Heart right ventricle (tissue), 16 donors: ENCODE measurements at places on chromosomes 12 and 14. TPM values are rescaled to one million over a fixed set of nuclear protein-coding genes. Genes with fewer than 3 reads are reported as not detected.
A peak's percentile ranks its signal among the peaks of the same experiment; 100 is the strongest.

DNA sequence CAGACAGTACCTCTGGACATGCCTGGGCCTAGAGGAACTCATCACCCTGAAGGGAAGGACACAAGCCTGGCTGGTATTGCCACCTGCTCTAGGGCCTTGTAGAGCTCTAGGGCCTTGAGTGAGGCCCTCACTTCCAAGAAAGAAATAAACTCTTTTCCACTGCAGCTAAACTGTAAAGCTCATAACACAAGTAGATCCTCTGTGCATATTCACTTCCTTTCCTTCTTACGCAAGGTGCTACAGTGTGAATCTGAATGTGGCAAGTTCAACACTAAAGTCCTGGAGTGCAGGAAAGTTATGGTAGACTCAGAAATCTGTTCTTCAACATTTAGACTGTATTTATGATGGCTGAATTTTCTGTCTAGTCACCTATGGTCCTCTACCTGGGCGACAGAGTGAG is 14.5 kb downstream of the RNASE3 start:
- H3K36me3 ChIP-seq = no peaks in the 10 kb centered on the region
- no peaks in the 10 kb centered on the region for H3K27me3 ChIP-seq
- DNase-seq = no peak
- H3K27ac ChIP-seq = no peak overlapping the region

DNA sequence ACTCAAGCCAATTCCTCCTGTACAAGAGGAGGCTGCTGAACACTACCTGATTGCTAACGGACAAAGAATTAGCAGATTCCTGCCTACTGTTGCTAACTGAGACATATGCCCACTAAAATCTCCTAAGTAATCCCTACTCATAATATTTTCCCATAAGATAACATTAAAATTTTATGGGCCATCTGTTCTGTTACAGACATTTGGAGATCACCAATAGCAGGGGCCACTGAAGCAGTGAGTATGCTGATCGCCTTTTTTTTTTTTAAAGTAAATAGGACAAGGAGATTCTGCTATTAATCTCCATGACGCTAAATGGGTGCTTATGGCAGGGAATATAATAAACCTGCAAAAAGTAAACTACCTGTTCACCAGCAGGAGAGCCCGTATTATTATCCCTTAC is 292.9 kb downstream of the MED13L start:
- no peaks in the 10 kb centered on the region for H3K27me3 ChIP-seq
- no peak overlapping the region for H3K27ac ChIP-seq
- DNase-seq = no peak
- H3K4me1 ChIP-seq = peaks cover 15% of the 10 kb centered on the region
- peaks cover 34% of the 10 kb centered on the region for H3K36me3 ChIP-seq
- H3K4me3 ChIP-seq = no peak overlapping the region

GRCh38 chr14:105248368-105249181 is at the start of gene BTBD6:
Gene BTBD6, plus strand, starts transcription at chr14:105248533. Its CDS starts 179 bp downstream, at chr14:105248712.
- no peaks in the 10 kb centered on the region for H3K27me3 ChIP-seq
- peaks cover 45% of the 10 kb centered on the region for H3K36me3 ChIP-seq
- peaks cover 35% of the 10 kb centered on the region for H3K4me1 ChIP-seq
- peak within 1 kb of the TSS; percentile 94 for H3K27ac ChIP-seq

GRCh38 chr14:69086537-69086936 is 66.4 kb downstream of the DCAF5 start:
- no peaks in the 10 kb centered on the region for H3K27me3 ChIP-seq
- H3K27ac ChIP-seq = no peak overlapping the region
- H3K36me3 ChIP-seq = no peaks in the 10 kb centered on the region
- no peak for DNase-seq
- no peaks in the 10 kb centered on the region for H3K4me1 ChIP-seq
- H3K4me3 ChIP-seq = no peak overlapping the region

IRF9 gene
- 17.7 TPM for total RNA-seq

DNA sequence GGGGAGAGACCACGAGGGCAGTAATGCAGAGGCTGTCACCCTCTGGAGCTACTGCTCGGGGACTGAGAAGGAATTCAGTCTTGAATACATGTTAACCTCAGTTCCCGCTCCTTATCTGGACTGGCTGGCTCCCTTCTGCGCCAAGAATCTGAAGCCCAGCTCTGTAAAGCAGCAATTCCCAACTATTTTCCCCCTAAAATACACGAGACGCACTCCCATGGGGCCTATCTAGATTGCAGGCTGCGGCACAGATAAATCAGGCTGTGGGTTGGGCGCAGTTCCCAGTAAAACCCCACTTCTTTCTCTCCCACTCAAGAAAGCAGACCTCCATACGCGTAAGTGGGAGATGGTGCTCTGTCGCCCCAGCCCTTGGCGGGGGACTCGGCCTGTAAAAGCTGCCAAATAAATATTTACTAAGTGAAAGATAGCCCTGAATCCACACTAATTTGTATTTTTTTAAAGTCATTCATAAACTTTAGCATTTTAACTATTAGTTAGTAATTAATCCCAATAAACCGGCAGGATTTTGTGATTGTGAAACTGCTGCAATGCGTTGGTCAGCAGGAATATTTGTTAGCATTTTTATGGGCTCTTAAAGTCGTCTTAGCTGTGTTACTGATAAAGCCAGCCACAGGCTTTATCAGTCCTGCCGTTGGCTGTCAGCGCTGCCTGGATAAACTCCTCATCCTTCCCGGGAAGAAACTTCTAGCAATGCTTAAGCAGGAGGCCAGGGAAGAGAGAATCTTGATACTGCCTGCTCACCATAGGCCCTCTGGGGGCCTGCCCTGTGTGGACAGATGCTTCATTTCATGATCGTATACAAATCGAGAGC is 17.8 kb downstream of the FBXL14 start:
- no peaks in the 10 kb centered on the region for H3K27me3 ChIP-seq
- peak; percentile 55 for DNase-seq
- H3K4me1 ChIP-seq = peaks cover 24% of the 10 kb centered on the region

DNA sequence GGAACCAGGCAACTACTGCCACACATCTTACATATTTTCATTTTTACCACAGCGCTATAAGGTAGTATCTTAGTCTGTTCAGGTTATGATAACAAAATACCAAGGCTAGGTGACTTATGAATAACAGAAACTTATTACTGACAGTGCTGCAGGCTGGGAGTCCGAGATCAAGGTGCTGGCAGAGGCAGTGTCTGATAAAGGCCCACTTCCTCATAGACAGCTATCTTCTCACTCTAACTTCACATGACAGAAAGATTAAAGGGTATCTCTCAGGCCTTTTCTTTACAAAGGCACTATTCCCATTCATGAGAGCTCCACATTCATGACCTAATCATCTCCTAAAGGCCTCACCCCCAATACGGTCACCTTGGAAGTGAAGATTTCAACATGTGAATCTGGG is 59.8 kb upstream of the MDM1 start:
- no peaks in the 10 kb centered on the region for H3K4me1 ChIP-seq
- H3K4me3 ChIP-seq = no peak overlapping the region
- H3K27me3 ChIP-seq = no peaks in the 10 kb centered on the region
- DNase-seq = no peak
- H3K36me3 ChIP-seq = no peaks in the 10 kb centered on the region

DNA sequence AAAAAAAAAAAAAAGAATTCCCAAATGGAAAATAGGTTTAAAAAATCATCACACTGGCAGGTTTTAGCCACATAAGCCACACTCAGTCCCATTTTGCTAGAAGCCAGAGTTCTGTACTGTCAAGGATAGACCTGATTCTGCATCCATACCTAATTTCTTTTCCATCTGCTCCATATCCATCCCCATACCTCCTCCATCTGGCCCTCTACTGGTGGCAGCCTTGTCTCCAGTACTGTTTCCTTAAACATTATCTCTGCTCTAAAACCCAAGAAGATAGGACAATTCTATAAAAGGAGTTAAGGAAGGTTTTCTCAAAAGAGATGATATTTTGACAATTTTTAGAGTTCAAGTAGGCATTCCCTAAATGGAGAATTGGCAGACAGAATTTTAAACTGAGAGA is 26.0 kb upstream of the RXYLT1 start:
- H3K27ac ChIP-seq = no peak overlapping the region
- H3K4me3 ChIP-seq = no peak overlapping the region
- H3K4me1 ChIP-seq = no peaks in the 10 kb centered on the region
- no peak for DNase-seq
- H3K27me3 ChIP-seq = no peaks in the 10 kb centered on the region

- peaks cover 38% of the 10 kb centered on the region for H3K4me1 ChIP-seq
- H3K27ac ChIP-seq = no peak overlapping the region
- no peak overlapping the region for H3K4me3 ChIP-seq
- no peak for DNase-seq
- H3K36me3 ChIP-seq = no peaks in the 10 kb centered on the region
- no peaks in the 10 kb centered on the region for H3K27me3 ChIP-seq
These were observed 41.9 kb downstream of the PSMA6 start for GRCh38 chr14:35333797-35334743.

DNA sequence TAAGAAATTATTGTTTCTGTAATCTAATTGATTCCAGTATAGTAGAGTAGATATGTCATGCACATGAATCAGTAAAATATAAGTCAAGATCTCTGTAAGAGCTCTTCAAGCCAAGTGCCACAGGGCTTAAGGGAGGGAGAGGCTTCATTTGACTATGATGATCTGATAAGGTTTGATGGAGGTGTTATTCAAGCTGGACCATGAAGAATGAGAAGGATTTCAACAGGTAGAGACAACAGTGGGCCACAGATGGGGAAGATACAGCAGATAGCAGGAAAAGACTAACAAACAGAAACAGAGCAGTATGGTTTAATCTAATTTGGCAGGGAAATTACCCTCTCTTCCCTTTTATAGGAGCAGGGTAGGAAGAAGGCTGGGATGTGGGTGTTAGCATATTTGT is 40.6 kb upstream of the FKBP4 start:
- DNase-seq = no peak
- no peaks in the 10 kb centered on the region for H3K4me1 ChIP-seq
- no peak overlapping the region for H3K27ac ChIP-seq
- no peaks in the 10 kb centered on the region for H3K27me3 ChIP-seq
- no peak overlapping the region for H3K4me3 ChIP-seq

DNA sequence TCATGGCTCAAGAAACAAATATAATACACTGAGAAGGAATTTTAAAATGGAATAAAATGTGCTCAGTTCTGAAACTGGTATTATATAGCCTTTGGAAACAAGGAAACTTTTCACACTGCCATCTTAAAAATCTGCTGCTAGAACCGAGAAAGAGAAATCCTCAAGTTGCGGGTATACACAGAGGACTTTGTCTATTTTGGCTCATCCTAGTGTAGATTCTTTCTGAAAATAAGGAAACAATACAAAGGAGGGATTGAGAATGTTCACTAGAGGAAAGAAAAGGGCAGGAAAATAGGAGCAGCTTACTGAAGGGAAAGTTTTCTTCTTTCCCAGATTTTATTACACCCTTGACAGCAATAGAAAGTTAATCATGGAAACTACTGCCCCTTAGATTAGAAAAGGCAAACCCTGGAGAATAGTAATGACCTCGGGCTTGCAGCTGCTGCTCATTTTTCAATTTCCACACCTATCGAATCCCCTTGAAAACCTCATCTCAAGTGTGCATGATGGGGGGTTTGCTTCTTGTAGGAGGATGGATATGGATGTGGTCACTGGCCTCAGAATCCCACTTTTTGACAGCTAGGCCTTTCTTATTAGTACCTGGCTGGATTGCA is 104.6 kb downstream of the DAAM1 start:
- peaks cover 61% of the 10 kb centered on the region for H3K4me1 ChIP-seq
- no peak for DNase-seq
- peaks cover 20% of the 10 kb centered on the region for H3K36me3 ChIP-seq
- H3K27ac ChIP-seq = peak overlapping the region; percentile 43
- no peaks in the 10 kb centered on the region for H3K27me3 ChIP-seq

GRCh38 chr14:72644038-72644437 is 249.9 kb downstream of the DPF3 start:
- H3K27me3 ChIP-seq = no peaks in the 10 kb centered on the region
- H3K36me3 ChIP-seq = no peaks in the 10 kb centered on the region
- H3K4me3 ChIP-seq = no peak overlapping the region
- H3K4me1 ChIP-seq = peaks cover 15% of the 10 kb centered on the region

GRCh38 chr14:74038020-74038859 is 19.1 kb downstream of the BBOF1 start:
- DNase-seq = no peak
- H3K36me3 ChIP-seq = no peaks in the 10 kb centered on the region
- H3K27ac ChIP-seq = no peak overlapping the region
- H3K27me3 ChIP-seq = no peaks in the 10 kb centered on the region

GRCh38 chr12:115542656-115543055 is 734.8 kb downstream of the MED13L start:
- H3K27ac ChIP-seq = no peak overlapping the region
- no peak for DNase-seq
- H3K4me1 ChIP-seq = no peaks in the 10 kb centered on the region

- no peaks in the 10 kb centered on the region for H3K27me3 ChIP-seq
- H3K27ac ChIP-seq = peak overlapping the region; percentile 80
- H3K4me1 ChIP-seq = peaks cover 28% of the 10 kb centered on the region
- no peak overlapping the region for H3K4me3 ChIP-seq
- DNase-seq = peak; percentile 53
These were observed 40.1 kb downstream of the CACNA1C start for GRCh38 chr12:2092890-2093289.

DNA sequence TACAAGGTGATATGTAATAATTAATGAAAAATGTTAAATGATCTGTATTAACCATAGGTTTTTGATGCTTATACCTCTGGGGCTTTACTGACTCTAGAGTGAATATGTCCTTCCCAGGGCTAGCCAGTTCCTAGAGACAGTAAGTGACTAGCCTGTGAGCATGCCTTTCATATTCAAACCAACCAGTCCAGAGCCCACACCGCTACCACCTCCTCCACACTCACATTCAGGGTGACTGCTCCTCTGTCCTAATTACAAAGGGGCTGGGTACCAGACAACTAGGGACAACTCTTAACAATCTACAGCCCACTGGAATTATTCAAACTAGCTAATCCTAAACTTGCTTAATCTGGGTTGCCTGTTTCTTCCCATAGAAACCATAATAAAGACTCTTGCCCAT is 49.0 kb downstream of the RALGAPA1 start:
- no peak overlapping the region for H3K4me3 ChIP-seq
- peaks cover 21% of the 10 kb centered on the region for H3K36me3 ChIP-seq
- H3K27me3 ChIP-seq = no peaks in the 10 kb centered on the region
- no peak for DNase-seq
- H3K27ac ChIP-seq = no peak overlapping the region
- H3K4me1 ChIP-seq = no peaks in the 10 kb centered on the region

MYL2 gene
- 48,035 TPM for total RNA-seq

GRCh38 chr12:100867639-100868393 is 73.2 kb downstream of the ANO4 start:
- H3K4me3 ChIP-seq = no peak overlapping the region
- no peaks in the 10 kb centered on the region for H3K36me3 ChIP-seq
- H3K27me3 ChIP-seq = no peaks in the 10 kb centered on the region
- H3K4me1 ChIP-seq = no peaks in the 10 kb centered on the region

DNA sequence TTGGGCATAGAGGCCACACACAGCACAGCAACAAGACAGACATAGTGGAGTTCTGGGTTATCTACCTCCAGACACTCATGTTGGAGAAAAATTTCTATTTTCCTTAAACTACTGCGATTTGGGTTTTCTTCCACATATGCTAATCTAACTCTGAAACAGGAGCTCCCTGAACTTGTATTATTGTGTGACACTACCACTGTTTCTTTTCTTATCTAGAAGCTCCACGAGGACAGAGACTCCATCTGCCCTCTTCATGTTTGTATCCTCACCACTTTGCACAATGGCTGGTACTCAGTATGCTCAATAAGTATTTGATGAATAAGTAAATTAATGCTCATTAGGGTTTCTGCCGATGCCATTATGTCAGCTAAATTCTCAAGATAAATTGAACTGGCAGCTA is 218.6 kb downstream of the PAX9 start:
- H3K4me3 ChIP-seq = no peak overlapping the region
- H3K27ac ChIP-seq = no peak overlapping the region
- no peaks in the 10 kb centered on the region for H3K4me1 ChIP-seq
- H3K27me3 ChIP-seq = no peaks in the 10 kb centered on the region
- DNase-seq = no peak

NPFF gene
- not detected for total RNA-seq

OTX2 gene
- total RNA-seq = not detected

SIX4 gene
- 0.87 TPM for total RNA-seq
